Aorta (tissue), 5 donors: ENCODE measurements at places on chromosomes 11 and 22. TPM values are rescaled to one million over a fixed set of nuclear protein-coding genes. Genes with fewer than 3 reads are reported as not detected.

DNA sequence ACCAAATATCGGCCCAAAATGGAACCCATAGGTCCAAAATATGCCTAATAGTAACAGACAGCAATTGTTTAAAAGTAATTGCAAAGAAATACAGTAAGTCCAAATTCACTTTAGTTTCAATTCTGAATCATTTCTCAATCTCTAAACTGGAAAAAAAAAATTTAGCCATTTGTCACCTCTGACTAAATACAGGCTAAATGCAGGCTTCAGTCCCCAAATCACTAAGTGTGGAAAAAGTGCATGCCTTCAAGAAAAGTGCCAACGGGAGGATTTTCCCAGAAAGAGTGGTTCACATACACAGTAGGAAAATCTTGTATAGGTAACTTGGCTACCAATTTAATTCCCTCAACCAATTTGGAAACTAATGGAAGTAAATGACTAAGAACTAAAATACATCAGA is 35.7 kb downstream of the SIK3 start:
- peaks cover 2% of the 10 kb centered on the region for H3K4me1 ChIP-seq
- H3K4me3 ChIP-seq: no peak overlapping the region
- H3K27me3 ChIP-seq: no peaks in the 10 kb centered on the region
- H3K36me3 ChIP-seq: no peaks in the 10 kb centered on the region
- no peak for DNase-seq

DNA sequence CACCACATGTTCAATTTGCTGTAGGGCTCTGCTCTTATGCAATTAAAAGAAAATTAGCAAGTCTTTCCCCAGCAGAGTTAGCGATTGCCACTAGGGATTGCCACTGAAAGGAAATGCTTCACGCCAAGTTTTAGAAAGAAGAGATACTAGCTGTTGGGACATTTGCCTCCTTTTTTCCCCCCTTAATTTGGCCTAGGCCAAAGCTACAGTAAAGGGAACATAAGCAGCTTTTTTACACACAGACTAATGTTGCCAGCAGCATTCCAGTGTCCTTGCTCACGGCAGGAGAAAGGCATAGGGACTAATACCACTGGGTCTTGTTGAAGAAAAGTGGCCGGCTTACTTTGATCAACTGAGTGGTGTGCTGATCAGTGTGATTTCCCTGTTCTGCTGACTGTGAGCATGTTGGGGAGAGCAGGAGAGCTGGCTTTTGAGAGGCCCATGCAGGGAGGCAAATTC is 71.2 kb downstream of the PHF21A start:
- peak; percentile 62 for DNase-seq
- H3K4me1 ChIP-seq: peaks cover 14% of the 10 kb centered on the region
- H3K27ac ChIP-seq: no peak overlapping the region
- H3K36me3 ChIP-seq: peaks cover 2% of the 10 kb centered on the region
- H3K27me3 ChIP-seq: no peaks in the 10 kb centered on the region

DNA sequence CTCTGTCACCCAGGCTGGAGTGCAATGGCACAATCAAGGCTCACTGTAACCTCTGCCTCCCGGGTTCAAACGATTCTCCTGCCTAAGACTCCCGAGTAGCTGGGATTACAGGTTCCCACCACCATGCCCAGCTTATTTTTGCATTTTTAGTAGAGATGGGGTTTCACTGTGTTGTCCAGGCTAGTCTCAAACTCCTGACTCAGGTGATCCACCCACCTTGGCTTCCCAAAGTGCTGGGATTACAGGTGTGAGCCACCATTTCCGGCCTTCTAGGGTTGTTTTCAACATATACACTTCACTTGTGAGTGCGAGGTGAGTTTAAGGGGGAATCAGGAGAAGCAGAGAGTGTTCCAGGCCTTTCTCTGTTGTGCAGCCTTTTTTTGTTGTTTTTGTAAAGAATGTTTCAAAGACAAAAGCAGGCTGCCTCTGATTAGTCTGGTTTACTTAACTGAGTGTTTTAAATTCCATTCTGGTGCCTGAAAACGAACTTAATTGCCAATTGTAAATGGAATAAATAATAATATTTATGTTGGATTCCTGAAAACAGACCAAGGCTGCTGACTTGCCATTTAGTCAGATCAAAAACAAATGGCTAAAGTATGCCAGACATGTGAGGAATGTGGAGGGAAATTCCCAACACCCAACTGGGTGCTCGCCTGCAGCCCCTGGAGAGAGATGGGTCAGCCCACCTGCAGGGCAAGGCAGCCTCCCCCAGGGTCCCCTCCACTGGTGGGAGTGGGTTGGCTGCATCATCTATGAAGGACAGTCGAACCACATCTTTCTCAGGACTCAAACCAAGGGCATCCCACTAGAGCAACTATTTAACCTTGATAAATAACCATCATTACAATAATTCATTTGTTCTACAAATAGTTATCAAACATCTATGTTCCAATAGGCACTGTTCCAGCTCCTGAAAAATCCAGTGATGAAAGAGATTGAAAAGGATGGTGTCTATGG is 4.6 kb upstream of the RANGAP1 start:
- no peak overlapping the region for H3K27ac ChIP-seq
- H3K36me3 ChIP-seq: no peaks in the 10 kb centered on the region
- H3K4me3 ChIP-seq: no peak overlapping the region
- H3K27me3 ChIP-seq: no peaks in the 10 kb centered on the region
- no peak for DNase-seq

- peaks cover 2% of the 10 kb centered on the region for H3K4me1 ChIP-seq
- no peaks in the 10 kb centered on the region for H3K27me3 ChIP-seq
- no peaks in the 10 kb centered on the region for H3K36me3 ChIP-seq
- H3K27ac ChIP-seq: no peak overlapping the region
- DNase-seq: no peak
Measured at GRCh38 chr11:106152013-106152412, 74.6 kb downstream of the AASDHPPT start.

DNA sequence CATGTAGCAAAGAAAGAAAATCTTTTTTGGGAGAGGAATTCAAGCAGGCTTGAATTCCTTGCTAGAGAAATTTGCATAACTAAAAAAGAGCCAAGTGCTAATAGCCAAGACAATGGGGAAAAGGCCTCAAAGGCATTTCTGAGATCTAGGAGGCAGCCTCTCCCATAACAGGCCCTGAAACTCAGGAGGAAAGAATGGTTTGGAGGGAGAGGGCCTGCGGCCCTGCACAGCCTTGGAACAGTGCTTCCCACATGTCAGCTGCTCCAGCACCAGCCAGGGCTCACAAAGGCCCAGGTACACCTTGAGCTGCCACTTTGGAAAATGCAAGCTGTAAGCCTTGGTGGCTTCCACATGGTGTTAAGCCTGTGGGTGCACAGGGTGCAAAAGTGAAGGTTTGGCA is 55.5 kb upstream of the TSPAN18 start:
- DNase-seq: no peak
- no peaks in the 10 kb centered on the region for H3K27me3 ChIP-seq
- H3K4me3 ChIP-seq: no peak overlapping the region
- no peaks in the 10 kb centered on the region for H3K4me1 ChIP-seq
- no peaks in the 10 kb centered on the region for H3K36me3 ChIP-seq

- H3K4me3 ChIP-seq: no peak overlapping the region
- H3K4me1 ChIP-seq: no peaks in the 10 kb centered on the region
- DNase-seq: no peak
- no peaks in the 10 kb centered on the region for H3K27me3 ChIP-seq
Measured at GRCh38 chr11:10091314-10092045, 202.5 kb downstream of the SBF2 start.

GRCh38 chr11:108474664-108475463 is 7.5 kb upstream of the C11orf65 start:
- no peak for DNase-seq
- H3K4me3 ChIP-seq: no peak overlapping the region

DNA sequence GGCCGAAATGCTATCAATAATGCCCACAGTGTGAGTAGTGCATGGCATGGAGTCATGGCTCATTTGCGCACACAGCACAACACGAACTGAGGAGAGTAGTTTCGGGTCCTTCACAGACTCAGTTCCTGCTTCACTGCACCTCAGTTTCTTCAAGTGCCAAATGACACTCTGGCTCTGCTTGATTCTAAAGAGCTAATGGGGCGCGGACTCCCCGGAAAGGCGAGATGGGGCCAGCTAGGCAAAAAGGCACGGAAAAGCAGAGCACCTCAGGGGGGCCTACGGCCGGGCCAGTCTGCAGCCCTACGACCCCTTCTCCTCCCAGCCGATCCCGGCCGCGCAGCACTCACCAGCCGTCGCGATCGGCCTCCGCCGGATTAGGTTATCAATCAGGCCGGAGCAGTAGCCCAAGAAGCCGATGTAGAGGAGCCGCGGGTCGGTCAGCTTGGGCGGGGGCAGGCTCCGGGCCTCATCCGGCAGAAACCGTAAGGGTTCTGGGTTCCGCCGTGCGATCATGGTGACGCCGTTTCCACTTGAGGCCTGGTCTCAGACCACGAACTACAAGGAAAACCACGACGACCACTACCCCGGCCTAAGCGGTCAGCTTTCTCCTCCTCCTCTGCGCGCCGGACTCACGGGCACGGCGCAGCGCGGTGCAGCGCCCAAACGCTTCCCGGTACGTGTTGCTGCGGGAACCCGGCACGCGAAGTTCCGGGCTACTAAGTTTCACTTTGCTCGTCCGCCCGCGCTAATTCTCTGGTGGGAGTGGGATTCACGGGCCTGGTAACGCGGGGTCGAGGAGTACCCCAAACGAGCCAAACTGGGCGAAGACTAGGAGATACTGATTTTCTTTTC is at the start of gene NDUFC2:
NDUFC2 (minus strand) TSS at position 631 of the 852 bp plus-strand sequence; CDS start at position 513, 118 bp downstream.
- peak within 1 kb of the TSS; percentile 63 for H3K27ac ChIP-seq
- peak; percentile 93 for DNase-seq
- H3K4me1 ChIP-seq: peaks cover 9% of the 10 kb centered on the region
- H3K27me3 ChIP-seq: no peaks in the 10 kb centered on the region
- H3K4me3 ChIP-seq: peak within 1 kb of the TSS; percentile 96
- no peaks in the 10 kb centered on the region for H3K36me3 ChIP-seq

DNA sequence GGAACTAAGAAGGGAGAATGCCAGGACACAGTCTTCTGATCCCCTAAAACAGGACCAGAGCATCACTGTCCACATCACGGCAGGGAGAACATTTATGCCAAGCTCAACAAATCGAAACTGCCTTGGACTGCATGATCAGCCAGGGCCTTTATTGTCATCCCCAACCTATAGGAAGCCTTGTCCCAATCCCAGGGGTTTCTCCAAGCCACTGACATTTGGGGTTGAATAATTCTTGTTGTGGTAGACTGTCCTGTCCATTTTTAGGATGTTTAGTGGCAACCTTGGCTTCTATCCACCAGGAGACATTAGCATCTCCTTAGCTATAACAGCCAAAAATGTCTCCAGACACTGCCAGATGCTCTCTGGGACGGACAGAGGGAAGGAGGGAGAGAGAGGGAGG is 37.1 kb downstream of the RPL27A start:
- peaks cover 10% of the 10 kb centered on the region for H3K4me1 ChIP-seq
- no peak overlapping the region for H3K4me3 ChIP-seq
- peak overlapping the region; percentile 85 for H3K27ac ChIP-seq
- no peaks in the 10 kb centered on the region for H3K36me3 ChIP-seq
- DNase-seq: no peak
- no peaks in the 10 kb centered on the region for H3K27me3 ChIP-seq

GRCh38 chr11:63719987-63720386 is 38.7 kb downstream of the RTN3 start:
- no peak overlapping the region for H3K4me3 ChIP-seq
- H3K27ac ChIP-seq: no peak overlapping the region
- no peaks in the 10 kb centered on the region for H3K36me3 ChIP-seq
- no peak for DNase-seq
- no peaks in the 10 kb centered on the region for H3K27me3 ChIP-seq
- no peaks in the 10 kb centered on the region for H3K4me1 ChIP-seq

DNA sequence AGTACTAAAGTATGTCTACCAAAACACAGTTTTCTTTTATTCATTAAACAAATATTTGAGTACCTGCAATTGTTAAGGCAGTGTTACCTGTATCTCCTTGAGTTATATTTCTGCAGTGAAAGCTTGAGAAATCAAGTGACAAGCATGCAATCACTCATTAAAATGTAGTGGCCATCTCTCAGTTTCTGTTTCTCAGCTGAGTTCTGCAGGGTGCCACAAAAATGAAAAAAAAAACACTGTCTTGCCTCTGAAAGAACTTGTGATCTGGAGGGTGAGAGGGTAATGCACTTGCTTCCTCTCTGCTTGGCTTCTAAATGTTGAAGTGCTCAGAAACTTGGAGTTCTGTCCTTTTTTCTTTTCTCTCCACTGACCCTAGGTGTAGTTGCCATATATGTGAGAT is 6.8 kb downstream of the QSER1 start:
- no peak overlapping the region for H3K4me3 ChIP-seq
- no peak for DNase-seq
- H3K27ac ChIP-seq: no peak overlapping the region
- peaks cover under 1% of the 10 kb centered on the region for H3K4me1 ChIP-seq
- no peaks in the 10 kb centered on the region for H3K36me3 ChIP-seq

- H3K4me1 ChIP-seq: no peaks in the 10 kb centered on the region
- no peak overlapping the region for H3K27ac ChIP-seq
- DNase-seq: no peak
- no peaks in the 10 kb centered on the region for H3K27me3 ChIP-seq
Measured at GRCh38 chr22:23695571-23696325, 4.9 kb downstream of the RGL4 start.

DNA sequence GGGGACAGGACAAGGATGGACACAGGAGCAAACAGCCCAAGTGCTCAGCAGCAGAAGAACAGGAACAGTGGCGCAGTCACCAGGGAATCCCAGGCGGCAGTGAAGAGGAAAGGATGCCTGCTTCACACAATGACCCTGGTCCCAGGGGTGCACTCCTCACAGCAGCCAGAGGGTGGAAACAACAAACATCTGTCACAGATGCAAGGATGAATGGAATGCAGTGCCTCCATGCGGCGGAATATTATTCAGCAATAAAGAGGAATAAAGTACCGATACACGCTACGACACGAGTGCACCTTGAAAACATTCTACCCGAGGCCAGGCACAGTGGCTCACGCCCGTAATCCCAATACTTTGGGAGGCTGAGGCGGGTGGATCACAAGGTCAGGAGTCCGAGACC is 12.7 kb downstream of the CSNK1E start:
- H3K36me3 ChIP-seq: peaks cover 3% of the 10 kb centered on the region
- H3K27me3 ChIP-seq: no peaks in the 10 kb centered on the region
- no peak for DNase-seq
- no peak overlapping the region for H3K27ac ChIP-seq

- H3K36me3 ChIP-seq: peaks cover 10% of the 10 kb centered on the region
- H3K4me1 ChIP-seq: no peaks in the 10 kb centered on the region
- DNase-seq: peak; percentile 87
Measured at GRCh38 chr11:69670158-69670845, 4.9 kb downstream of the LTO1 start.

- no peaks in the 10 kb centered on the region for H3K4me1 ChIP-seq
- H3K4me3 ChIP-seq: no peak overlapping the region
- DNase-seq: no peak
- H3K27me3 ChIP-seq: no peaks in the 10 kb centered on the region
- peak overlapping the region; percentile 56 for H3K27ac ChIP-seq
- H3K36me3 ChIP-seq: peaks cover 4% of the 10 kb centered on the region
Measured at GRCh38 chr11:65436412-65437032, 13.9 kb downstream of the NEAT1 start.

- H3K27me3 ChIP-seq: no peaks in the 10 kb centered on the region
- no peak overlapping the region for H3K27ac ChIP-seq
- DNase-seq: no peak
- no peaks in the 10 kb centered on the region for H3K4me1 ChIP-seq
Measured at GRCh38 chr22:50004918-50005317, 7.6 kb downstream of the IL17REL start.

- no peaks in the 10 kb centered on the region for H3K36me3 ChIP-seq
- no peak overlapping the region for H3K4me3 ChIP-seq
- no peaks in the 10 kb centered on the region for H3K27me3 ChIP-seq
- H3K4me1 ChIP-seq: no peaks in the 10 kb centered on the region
- H3K27ac ChIP-seq: no peak overlapping the region
- no peak for DNase-seq
Measured at GRCh38 chr11:132901638-132902471, 630.4 kb downstream of the OPCML start.

- H3K36me3 ChIP-seq: no peaks in the 10 kb centered on the region
- H3K4me3 ChIP-seq: no peak overlapping the region
- H3K27ac ChIP-seq: no peak overlapping the region
Measured at GRCh38 chr22:37498289-37498909, 12.2 kb upstream of the MFNG start.

The PRR14L gene
- total RNA-seq: 38.8 TPM

The F2 gene
- not detected for total RNA-seq

The CSF2RB gene
- total RNA-seq: 17.6 TPM
